ENCODE measurements at places on chromosomes 11 and 22.

- DNase-seq = no peak
Observed at GRCh38 chr11:83158965-83159901, 2.3 kb downstream of the PCF11 start.

DNA sequence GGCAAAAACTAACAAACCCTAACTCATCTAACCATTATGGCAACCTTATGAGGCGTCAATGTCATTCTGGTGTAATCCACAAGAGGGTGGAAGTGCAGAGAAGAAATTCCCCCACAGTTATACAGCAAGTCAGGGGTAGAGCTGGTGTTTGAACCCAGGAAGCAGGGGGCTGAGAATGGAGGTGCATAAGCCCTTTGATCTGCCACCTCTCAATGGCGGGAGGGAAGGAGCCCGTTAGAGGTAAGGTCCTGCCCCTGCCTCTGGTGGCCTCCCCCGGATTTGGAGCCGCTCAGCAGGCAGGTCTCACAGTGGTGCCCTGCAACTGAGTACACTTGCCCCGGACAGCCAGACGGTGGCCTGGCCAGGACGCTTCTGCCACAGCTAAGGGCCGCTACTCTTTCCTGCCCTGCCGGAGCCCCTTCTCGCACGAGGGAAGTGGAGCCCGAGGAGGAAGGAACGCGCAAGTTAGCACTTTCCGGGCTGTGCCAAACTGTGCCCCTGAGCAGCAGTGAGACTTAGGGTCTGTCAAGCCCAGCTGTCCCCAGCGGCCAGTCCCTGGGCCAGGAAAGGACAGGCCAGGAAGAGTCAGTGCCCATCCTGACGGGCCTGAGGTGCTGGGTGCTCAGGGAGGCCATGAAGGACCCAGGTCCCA lies 1.1 kb downstream of the FXYD2 start:
- DNase-seq = no peak

- DNase-seq = no peak
Observed at GRCh38 chr11:61124574-61125309, 22.5 kb downstream of the CD5 start.

- DNase-seq = no peak
Observed at GRCh38 chr11:65363770-65364169, 9.2 kb downstream of the TIGD3 start.

GRCh38 chr11:4662876-4663275 lies 19.1 kb downstream of the OR51E1 start:
- DNase-seq = no peak

DNA sequence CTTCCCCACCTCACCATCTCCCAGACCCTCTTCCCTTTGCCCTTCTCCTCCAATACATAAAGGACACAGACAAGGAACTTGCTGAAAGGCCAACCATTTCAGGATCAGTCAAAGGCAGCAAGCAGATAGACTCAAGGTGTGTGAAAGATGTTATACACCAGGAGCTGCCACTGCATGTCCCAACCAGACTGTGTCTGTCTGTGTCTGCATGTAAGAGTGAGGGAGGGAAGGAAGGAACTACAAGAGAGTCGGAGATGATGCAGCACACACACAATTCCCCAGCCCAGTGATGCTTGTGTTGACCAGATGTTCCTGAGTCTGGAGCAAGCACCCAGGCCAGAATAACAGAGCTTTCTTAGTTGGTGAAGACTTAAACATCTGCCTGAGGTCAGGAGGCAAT lies 58.2 kb downstream of the TIMP3 start:
- DNase-seq = no peak

- DNase-seq = peak; percentile 41
Observed at GRCh38 chr11:75142714-75143419, 8.0 kb upstream of the SLCO2B1 start.

GRCh38 chr11:130766650-130767565 lies 149.4 kb downstream of the SNX19 start:
- DNase-seq = no peak

All from effector memory CD4-positive, alpha-beta T cell (primary cell).